Activated B cell treated with CpG ODN at 0.5 μM for 24 hours (primary cell): ENCODE measurements at places on chromosomes 6 and 20. TPM values are rescaled to one million over a fixed set of nuclear protein-coding genes. Genes with fewer than 3 reads are reported as not detected.

- no peaks in the 10 kb centered on the region for H3K27me3 ChIP-seq
- DNase-seq = peak; percentile 66
- peak overlapping the region; percentile 92 for H3K27ac ChIP-seq
- H3K4me3 ChIP-seq = peak overlapping the region; percentile 81
Measured at GRCh38 chr6:41505122-41506049, 40.8 kb upstream of the FOXP4 start.

DNA sequence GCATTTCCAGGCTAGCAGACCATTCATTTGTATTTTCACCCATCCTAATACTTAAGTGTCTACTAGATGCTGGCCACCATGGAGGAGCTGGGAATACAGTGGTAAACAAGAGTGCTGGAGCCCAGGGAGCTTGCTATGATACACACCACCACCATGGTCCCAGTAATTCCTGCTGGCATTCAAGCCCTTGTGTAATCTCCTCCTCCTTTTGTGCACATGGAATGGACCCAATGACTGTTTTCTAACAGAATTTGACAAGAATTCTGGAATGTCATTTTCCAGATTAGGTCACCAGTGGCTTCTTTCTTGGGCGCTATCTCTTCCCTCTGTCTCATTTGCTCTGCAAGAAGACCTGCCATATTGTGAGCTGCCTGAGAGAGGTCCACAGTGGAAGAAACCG, 552.0 kb downstream of the C6orf118 start:
- H3K27ac ChIP-seq = no peak overlapping the region
- no peak overlapping the region for H3K4me3 ChIP-seq
- H3K27me3 ChIP-seq = no peaks in the 10 kb centered on the region
- no peaks in the 10 kb centered on the region for H3K36me3 ChIP-seq
- no peak for DNase-seq
- H3K4me1 ChIP-seq = no peaks in the 10 kb centered on the region

The CGA gene
- not detected in 2 replicates for total RNA-seq

The NKX2-2 gene
- total RNA-seq = not detected in 2 replicates
